ENCODE measurements at places on chromosomes 16 and 17.

GRCh38 chr17:54982399-54982798 lies 13.8 kb downstream of the STXBP4 start:
- no peak for DNase-seq

DNA sequence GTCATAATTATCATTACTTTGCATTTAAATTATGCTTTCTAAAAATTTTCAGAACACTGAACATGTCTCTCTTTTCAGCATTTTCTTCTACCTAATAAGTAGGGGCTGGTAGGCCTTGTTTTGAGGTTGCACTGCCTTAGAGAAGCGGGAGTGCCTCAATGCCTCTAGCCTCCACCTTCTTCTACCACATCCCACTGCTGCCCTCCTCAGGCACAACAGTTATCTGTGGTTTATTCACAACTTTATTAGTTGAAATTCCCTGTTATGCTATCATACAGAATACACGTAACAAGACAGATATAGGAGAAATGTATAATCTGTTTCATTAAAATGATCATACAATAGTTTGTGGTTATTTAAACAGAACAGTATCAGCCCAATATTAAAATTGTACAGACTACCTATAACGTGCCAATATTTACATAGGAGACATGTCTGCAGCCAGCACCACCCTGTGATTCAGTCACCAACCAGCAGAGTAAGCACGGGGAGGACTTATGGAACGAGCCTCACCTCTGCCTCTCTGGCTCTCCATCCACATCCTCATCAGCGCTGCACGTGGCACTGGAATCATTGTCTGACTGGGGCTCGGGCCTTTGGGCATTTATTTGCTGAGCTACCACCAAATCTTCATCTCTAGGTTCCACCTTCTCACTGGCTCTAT lies 101.2 kb downstream of the TTC19 start:
- DNase-seq, result no peak

DNA sequence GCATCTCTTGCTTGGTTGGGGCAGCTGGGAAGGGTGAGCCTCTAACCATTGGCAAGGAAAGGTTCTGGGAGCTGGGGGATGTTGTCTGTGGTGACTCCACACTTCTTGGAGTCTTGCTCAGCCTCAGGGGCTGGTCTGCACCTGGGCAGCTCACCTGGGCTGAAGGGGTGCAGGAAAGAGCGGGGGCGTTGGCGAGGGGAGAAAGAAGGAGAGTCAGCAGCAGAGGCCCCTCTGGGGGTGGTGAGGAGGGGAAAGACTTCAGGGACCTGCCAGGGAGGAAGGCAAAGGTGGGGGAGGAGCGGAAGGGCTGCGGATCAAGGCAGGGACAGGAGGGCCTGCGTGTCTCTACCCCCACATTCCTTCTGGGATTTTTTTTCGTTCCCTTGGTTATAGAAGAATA lies 47.7 kb downstream of the CCDC42 start:
- no peak for DNase-seq

DNA sequence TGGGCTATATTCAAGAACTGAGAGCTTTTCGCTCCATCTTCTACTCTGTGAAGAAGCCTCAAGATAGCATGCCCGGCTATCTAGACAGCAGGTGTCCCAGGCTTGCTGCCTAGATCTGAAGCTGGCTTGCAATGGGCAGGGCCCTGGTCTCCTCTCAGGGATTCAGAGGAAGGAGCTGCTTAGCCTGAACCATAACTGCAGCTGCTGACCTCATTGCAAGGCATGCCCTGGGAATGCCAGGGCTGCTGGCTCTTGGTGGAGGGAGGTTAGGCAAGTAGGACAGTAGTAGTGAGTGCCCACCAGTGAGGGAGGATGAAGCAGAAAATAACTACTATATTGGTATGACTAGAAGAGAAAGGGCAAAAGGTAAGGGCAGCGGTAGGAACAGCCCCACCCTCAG lies 21.3 kb upstream of the SLC35B1 start:
- DNase-seq, result no peak

GRCh38 chr16:79658301-79659033 lies 57.9 kb upstream of the MAF start:
- DNase-seq, result no peak

- DNase-seq, result peak; percentile 79
These were observed 13.5 kb downstream of the SPATA32 start for GRCh38 chr17:45248132-45248957.

DNA sequence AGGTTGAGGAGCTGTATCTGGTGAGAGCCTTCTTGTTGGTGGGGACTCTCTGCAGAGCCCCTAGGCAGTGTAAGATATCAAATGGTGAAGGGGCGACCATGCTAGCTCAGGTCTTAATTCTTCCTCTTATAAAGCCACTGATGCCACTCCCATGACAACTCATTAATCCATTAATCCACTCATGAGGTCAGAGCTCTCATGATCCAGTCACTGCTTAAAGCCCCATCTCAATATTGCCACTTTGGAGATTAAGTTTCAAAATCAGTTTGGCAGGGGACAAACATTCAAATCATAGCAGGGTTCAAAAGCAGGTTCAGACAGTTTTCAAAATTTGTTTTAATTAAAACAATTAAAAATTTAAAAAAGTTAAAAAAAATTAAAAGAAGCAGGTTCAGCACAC lies 13.1 kb upstream of the SPECC1 start:
- no peak for DNase-seq

DNA sequence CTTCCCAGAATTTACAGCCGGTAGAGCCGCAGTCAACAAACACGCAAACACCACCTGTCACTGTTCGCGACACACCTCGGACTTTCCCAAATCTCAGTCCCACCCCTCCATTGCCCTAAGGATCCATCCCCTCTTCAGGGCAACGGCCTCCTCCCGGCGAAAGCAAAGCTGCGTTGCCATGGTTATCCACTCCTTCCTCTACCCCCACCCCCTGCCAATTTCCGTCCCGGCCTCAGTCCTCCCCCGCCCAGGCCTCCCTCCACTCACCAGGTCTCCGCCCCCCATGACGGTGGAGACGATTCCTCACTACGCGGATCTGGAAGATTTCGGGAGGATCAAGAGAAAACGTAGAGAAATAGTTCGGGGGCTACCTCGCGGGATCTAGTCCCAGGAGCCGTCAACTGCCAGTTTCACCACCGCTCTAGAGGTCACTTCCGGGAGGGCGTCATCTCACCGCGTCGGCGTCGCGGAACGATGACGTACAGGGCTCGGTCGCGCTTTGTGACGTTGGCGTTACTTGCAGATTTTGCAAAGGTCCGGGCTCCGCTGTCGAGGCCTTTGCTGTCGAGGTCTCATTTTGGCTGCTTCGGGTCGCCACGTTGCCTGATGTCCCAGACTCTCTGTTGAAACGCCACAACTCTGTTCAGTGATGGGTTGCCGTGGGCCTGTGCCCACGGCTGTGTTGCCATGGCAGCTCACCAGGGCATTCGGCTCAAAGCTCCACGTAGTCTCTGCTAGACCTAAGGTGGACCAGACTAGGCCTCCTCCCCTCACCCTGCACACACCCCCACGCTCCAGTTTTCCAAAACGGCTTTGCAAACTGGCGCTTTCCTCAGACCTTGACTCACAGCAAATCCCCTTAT lies at the start of gene CWC25:
Gene CWC25, minus strand, starts transcription at position 423 of the 863 bp plus-strand sequence. Its CDS starts 138 bp downstream, at position 285.
- peak; percentile 100 for DNase-seq

DNA sequence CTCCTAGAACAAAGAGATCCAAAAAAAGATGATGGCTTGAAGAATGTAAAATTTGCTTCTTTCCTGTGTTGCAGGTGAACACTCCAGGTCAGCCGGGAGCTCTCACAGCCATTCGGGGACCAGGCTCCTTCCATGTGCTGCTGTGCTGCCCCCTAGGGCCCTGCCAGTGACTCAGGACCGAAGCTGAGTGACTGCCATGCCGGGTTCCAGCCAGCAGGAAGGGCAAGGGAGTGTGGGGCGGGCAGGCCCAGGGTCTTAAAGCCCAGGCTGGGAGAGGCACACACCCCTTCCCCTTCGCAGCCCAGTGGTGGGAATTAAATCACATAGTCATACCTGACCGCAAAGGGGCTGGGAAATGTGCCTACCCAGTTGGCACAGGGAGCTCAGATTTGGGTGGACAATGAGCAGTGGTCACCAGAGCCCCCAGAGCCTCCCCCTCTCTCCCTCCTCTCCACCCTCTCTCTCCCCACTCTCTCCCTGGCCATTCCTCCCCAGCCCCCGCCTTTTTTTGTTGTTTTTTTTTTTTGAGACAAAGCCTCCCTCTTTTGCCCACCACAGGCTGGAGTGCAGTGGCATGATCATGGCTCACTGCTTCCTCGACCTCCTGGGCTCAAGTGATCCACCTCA lies 11.5 kb downstream of the EPOP start:
- peak; percentile 65 for DNase-seq

DNA sequence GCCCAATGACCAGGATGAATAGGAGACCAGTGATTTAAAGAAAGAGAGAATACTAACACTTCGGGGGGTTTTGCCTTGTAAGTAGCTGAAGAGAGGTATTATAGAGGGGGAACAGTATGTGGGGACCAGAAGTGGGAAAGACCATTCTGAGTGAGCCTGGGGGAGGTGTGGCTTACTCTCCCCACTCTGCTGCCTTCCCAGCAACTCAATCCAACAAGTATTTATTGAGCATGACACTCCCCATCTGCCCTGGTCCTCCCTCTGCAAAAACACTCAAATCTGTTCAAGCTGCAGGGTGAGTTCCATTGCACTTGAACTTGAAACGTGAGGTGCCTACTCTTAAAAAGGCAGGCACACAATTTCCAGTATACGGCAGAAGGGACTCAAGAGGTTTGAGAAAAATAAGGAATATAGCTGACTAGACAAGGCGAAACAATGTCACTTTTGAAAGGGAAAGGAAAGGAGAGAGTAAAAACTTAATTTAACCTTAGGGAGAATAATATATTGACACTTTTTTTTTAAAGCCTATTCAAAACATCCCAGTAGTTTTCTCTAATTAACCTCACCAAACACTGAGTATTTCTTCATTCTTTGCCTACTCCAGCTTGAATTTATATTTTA lies 8.2 kb downstream of the FAM117A start:
- no peak for DNase-seq

GRCh38 chr16:75801307-75801706 lies 75.0 kb upstream of the CPHXL start:
- DNase-seq, result no peak

- DNase-seq, result no peak
These were observed 8.6 kb upstream of the MYLK3 start for GRCh38 chr16:46756772-46757171.

- no peak for DNase-seq
These were observed 37.9 kb downstream of the GSG1L start for GRCh38 chr16:28025631-28026030.
